Common myeloid progenitor, CD34-positive (primary cell): ENCODE measurements at places on chromosomes 1 and 21.

DNA sequence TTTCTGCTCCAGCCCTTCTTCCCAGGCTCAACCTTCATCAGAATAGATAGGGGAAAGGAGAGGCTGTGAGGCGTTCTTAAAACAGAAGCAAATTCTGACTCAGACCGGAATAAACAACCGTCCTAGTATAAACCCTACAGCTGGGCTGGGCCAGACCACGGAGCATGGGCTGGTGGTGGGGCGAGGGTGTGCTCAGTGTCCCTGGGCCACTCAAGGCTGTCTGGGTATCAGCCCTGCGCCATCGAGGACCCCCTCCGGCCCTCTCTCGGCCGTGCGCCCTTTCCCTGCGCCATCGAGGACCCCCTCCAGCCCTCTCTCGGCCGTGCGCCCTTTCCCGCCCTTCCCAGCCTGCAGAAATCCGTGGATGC is 36.0 kb downstream of the CAPN2 start:
- DNase-seq: no peak

GRCh38 chr1:50158421-50158820 is 49.7 kb downstream of the ELAVL4 start:
- no peak for DNase-seq

DNA sequence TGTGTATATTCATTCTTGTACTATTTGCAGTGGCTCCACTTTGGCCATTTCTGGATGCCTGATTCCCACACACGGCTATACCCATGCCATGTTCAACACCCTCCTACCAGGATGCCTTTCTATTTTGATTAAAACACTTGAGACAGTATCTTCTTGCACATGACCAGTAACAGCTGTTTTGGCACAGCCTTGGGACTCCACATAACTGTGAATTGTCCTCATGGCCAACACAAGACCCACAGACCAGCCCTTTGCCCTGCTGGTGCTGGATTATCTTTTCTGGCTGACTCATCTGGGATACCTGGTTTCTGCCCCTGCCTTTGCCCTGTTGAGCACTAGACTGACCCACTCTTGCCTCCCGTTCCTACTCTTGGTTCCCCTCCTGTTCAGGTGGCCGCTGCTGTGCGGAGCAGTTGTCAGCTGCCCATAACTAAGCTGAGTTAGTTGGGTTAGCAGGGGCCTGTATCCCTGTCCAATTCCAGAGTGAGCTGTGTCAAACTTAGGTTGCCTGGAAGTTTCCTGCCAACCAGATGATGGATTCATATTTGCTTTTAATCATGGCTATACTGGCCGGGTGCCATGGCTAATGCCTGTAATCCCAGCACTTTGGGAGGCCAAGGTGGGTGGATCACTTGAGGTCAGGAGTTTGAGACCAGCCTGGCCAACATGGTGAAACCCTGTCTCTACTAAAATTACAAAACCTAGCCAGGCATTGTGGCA is 10.8 kb upstream of the EYA3 start:
- DNase-seq: no peak

- no peak for DNase-seq
These were observed 457.0 kb downstream of the USP25 start for GRCh38 chr21:16186742-16187141.

DNA sequence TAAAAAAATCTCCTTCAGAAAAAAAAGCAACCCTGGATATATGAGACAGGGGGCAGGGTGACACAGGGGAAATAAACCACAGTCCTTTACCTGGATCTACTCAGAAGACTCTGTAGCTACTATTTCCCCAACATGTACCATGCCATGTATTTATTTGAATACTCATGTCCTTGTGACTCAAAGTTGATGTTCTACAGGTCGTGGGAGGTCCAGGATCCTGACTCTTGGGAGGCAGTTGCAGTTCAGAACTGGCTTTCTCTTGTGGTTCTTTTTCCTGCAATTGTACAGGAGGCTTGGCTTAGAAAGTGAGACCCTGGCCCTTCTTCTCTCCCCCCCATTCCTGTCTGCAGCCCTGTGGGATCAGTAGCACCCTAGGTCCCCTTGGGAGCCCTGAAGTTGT is 5.8 kb upstream of the IL24 start:
- DNase-seq: no peak

GRCh38 chr1:113858418-113858817 is 13.1 kb downstream of the PTPN22 start:
- no peak for DNase-seq

DNA sequence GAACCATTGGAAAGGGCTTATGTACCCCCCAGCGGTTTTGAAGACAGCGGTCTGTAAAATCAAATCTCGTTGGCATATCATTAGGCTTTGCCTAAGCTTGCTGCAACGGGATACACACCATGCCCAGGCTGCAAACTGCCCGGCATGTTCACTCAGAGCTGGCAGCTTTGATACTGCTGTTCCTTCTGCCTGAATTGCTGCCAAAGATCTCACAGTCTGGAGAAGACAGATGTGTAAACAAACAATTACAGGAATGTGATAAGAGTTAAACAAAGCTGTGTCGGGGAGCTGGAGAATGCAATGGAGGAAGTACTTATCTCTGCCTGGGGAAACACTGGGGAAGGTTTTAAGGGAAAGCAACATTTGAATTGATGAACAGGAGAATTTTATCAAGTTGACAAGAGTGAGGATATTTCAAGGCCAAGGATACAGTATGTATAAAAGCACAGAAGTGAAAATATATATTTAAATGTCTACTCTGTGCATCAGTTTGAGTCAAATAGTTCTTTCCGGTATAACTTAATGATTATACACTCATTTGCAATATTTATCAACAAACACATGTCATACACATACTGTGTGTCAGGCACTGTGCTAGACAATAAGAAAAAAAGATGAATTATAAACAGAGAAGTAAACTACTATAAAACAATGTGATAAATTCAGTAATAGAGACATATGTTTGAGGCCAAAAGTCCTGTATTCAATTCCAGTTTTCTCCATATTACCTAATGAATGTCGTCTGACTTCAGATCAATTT is 29.9 kb downstream of the CHML start:
- DNase-seq: no peak

GRCh38 chr1:174274452-174274851 is 115.1 kb downstream of the RABGAP1L start:
- DNase-seq: no peak

DNA sequence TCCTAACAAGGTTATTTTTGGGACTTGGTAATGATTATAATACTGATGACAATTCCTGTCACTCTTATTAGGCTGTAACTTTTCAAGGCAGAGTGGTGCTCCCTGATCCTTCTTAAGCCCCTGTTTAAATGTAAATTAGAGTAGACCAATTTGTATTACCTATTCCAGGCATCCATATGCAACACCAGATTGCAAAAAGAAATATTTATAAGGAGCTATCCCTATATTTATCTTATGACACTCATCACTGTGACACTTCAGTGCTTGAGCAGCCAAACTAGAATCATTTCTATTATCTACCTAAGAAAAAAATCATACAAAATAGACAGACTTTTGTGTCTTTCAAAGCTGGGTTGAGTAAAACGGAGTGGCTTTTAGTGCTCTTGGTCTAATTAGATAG is 462.7 kb downstream of the ADGRL2 start:
- DNase-seq: no peak

DNA sequence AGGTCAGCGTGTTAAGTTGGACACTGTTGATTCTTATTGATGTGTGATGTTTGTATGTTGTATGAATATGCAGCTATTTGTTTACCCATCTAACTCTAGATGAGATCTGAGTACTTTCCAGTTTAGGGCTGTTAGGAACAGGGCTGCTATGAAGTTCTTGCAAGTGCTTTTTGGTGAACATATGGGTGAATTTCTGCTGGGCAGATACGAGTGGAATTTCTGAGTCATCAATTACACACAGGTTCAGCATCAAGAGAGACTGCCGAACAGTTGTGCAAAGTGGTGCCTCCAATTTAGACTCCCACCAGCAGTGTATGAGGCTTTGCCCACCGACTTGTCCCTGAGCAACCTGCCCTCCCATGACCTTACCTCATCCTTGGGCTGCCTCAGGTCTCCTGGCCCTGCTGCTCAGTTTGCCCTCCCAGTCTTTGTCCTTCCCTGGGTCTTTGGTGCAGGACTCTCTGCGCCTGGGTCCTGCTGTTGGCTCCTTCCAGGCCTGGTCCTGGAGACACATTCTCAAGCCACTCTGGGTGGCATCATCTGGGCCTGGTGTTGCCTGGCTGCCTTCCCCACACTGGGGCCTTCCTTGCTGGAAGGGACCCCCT is 343.6 kb downstream of the PTPRU start:
- no peak for DNase-seq

- DNase-seq: peak; percentile 29
These were observed 47.9 kb downstream of the ELF3 start for GRCh38 chr1:202058001-202058908.

DNA sequence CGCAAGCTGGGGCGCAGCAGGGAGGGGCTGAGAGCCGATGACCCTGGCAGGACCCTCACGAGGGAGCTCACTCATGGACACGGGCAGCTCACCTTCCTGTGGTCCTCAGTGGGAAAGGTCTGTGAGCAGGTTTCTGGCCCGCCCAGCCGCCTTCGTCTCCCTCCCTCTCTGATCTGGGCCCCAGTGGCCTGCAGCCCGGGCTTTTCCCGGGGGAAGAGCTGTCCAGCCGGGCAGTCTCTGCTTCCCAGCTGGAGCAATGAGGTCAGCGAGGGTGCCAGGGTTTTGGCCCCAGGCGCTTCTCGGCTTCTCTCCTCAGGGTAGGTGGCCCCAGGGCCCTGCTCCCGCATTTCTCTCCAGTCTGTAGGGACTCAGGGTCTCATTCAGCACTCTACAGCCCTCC is 22.2 kb upstream of the ARHGEF16 start:
- no peak for DNase-seq

DNA sequence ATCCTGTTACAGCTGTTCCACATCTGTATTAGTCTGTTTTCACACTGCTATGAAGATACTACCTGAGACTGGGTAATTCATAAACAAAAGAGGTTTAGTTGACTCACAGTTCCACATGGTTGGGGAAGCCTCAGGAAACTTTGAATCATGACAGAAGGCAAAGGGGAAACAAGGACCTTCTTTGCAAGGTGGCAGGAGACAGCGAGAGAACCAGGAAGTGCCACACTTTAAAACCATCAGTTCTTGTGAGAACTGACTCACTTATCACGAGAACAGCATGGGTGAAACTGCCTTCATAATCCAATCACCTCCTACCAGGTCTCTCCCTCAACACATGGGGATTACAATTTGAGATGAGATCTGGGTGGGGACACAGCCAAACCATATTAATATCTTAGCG is 110.3 kb upstream of the TRABD2B start:
- no peak for DNase-seq

DNA sequence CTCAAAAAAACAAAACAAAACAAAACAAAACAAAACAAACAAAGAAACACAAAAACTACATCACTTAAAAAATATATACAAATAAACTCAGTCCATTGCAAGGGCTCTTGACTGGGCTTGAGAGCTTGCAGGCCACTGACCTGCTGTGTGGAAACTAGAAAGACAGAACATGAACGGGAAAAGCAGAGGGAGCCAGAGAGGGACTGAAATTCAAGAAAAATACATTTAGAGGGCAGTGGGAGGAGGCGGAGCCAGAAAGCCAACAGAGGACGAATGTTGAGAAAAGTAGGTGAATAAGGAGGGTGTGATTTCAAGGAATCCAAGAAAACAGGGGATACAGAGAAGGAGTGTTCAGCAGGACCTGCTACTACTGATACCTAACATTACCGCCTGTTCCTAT is 41.4 kb upstream of the PLA2G2C start:
- DNase-seq: no peak

GRCh38 chr1:67399199-67399993 is 30.8 kb downstream of the SERBP1 start:
- no peak for DNase-seq

DNA sequence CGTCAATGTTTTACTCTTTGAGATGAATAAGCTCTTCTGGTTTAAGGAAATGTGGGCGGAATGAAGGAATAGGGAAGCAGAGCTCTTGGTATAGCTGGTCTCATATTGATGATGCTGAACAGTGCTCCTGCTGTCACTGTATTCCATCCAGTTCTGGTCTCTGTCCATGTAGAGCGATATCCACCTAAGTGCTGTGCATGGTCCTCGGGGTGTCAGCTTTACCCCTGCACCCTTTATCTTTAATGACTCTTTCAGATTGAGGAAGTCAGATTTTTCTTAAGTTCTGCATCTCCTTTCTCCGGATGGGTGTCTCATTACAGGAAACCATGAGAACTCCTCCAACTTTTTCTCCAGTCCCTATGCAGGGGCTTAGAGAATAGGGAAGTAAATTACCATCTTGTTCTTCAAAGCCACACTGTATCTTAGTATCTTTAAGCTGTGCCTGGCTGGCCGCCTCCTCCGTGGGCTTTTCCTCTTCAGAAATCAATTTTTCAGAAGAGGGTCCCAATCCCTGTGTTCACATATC is 52.9 kb downstream of the PDE4B start:
- DNase-seq: no peak

GRCh38 chr1:65310078-65310587 is 790 bp downstream of the DNAJC6 start:
- no peak for DNase-seq

DNA sequence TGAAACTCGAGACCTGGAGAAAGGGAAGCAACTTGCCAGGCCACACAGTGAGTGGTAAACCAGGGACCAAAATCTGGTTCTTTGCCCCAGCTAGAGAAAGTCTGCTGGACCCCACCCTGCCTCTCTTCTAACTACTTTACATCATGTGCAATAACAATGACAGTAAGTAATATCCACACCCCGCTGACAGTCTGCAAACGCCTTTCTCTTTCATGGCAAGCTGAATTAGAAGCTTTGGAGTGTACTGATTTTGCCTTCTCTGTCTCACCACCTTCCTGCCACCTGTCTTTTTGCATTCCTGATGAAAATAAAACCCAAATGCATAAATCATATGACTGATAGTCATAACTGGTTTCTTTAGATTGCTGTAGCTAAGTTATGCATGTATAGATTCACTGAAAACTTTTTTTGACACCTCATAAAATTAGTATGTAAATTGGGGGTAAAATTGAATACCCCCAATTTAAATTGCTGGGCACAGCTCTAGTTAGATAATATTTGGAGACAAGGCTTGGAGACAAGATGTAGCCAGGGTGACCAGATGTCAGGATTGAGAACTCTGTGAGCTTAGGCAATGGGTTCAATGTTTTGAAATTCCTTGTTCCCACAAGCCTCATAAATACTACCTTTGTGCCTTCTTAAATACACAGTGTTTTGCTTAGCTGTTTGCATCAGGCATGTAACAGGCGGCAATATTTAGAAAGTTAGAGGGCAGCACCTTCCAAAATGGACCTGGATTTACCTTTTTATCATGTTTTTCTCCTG is 73.5 kb downstream of the ST6GALNAC5 start:
- DNase-seq: no peak
